ENCODE measurements at places on chromosomes 6 and 20.

DNA sequence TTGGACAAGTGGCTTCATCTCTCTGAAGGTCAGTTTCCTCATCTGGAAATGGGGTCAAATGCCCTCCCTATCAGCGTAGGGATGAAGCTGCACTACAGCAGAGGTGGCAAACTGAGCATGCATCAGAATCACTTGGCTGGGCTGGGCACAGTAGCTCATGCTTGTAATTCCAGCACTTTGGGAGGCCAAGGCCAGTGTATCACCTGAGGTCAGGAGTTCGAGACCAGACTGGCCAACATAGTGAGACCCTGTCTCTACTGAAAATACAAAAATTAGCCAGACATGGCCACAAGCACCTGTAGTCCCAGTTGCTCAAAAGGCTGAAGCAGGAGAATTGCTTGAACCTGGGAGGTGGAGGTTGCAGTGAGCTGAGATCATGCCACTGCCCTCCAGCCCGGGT is 6.7 kb upstream of the MMP9 start:
- no peak for DNase-seq

GRCh38 chr6:144144996-144145395 is 5.3 kb upstream of the STX11 start:
- DNase-seq = no peak

GRCh38 chr20:54067606-54068174 is 2.7 kb downstream of the BCAS1 start:
- peak; percentile 62 for DNase-seq

DNA sequence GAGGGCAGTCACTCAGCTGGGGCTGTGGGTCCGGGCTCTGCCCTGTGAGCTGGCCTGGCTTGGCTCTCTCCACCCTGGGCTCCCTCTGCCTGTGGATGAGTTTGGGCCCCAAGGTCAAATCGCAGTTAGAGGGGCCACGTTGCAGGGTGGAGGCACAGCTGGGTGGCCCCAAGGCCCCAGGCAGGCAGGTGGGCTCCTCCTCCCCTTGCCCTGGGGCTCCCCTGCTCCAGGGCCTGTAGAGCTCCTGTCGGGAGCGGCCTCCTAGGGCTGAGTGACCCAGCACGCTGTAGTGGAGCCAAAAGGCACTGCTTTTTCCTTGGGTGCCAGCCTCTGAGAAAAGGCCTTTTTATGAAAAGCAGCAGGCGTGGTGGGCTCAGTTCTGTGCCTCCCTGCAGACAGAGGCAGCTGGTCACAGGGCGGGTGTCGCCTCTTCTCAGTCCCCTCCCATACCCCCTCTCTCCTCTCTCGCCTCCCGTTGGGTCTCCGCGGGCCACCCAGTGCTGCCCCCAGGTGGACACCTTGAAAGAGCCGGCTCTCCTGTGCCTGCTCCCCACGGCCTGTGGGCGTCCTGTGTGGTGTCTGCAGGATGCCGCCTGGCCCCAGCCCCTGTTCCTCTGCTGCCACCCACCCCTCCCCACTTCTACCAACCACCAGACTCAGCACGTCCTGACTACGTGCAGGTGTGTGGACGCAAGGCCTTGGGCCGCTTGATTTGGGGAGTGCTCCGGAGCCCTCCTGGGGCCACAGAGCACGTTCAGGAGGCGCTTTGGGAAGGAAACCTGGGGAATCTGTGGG is 13.2 kb downstream of the SS18L1 start:
- DNase-seq = peak; percentile 98

GRCh38 chr6:133447924-133448323 is 206.8 kb downstream of the EYA4 start:
- DNase-seq = peak; percentile 58

- no peak for DNase-seq
Measured at GRCh38 chr6:131646249-131646670, 9.2 kb downstream of the ENPP3 start.

GRCh38 chr6:36539814-36540568 is 7.3 kb downstream of the STK38 start:
- no peak for DNase-seq

DNA sequence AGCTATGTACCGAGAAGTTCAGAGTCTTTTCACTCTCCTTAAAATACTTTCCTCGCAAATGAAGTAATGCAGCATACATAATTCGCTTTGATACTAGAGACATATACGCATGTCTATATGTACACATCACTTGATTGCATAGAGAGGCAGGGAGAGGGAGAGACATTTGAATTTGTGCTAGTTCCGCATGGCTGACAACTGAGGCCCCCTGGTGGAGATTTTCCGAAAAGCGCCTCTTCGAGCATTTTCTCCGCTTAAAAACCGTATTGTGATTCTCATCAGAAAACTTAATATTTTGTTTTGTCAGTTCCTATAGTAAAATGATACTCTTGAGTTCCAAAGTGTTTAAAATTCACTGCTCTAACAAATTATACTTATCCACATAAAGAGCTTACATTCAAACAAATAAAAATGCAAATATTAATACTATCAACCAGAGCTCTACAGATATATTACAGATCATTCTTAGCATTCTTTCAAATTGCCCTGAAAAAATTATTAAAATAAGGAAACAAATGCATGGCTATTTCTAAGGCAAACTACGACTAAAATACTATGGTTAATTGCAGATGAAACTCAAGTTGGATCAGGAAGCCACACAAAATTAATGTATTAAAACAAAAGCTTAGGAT is 637 bp downstream of the MYLK4 start:
- DNase-seq = peak; percentile 78

DNA sequence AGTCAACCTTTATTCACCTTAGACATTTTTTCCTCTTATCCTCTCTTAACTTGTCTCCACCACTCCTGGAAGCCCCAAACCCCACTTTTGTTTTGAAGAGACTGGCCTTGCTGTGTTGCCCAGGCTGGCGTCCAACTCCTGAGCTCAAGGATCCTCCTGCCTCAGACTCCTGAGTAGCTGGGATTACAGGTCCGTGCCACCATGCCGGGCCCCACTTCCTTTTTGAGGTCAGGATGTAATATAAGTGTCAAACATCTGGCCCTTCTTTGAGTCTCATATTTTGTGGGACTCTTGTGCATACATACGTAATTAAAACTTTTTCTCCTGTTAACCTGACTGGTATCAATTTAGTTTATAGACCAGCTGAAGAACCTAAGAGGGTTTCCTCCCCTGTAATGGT is 1.4 kb upstream of the CDK19 start:
- DNase-seq = no peak

DNA sequence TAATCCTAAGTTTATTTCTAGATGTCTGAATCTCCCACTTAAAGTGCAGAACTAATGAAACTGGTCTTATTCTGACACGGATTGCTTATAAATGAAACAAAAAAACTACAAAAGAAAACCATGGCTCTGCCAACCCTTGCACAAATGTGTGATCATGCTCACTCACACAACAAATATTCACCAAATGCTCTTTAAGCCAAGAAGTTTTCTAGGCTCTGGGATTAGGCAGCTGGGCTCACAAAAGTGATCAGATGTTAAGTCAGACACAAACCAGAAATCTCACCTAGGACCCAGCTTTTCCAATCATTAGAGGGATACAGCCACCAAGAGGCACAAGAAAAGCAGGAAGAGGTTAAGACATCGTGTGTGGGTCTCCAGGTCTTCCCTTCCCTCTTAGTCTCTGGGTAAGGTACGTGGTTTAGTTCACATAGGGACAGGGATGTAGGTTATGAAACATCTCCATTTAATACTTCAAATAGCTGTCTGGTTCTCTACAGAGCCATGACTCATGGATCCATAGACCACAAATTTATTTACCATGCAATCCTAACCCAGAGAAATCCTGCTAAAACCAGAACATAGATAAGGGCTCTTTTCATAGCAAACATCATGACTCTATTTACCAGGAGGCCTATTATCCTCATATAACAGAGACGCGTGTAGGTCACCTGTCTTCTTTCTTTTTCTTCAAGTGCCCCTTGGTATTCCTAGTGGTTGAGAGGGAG is 165.2 kb downstream of the WDR27 start:
- DNase-seq = no peak

- DNase-seq = no peak
Measured at GRCh38 chr20:43185901-43186300, 3.8 kb downstream of the PTPRT start.

GRCh38 chr20:32962053-32962452 is 42.2 kb downstream of the SUN5 start:
- no peak for DNase-seq

DNA sequence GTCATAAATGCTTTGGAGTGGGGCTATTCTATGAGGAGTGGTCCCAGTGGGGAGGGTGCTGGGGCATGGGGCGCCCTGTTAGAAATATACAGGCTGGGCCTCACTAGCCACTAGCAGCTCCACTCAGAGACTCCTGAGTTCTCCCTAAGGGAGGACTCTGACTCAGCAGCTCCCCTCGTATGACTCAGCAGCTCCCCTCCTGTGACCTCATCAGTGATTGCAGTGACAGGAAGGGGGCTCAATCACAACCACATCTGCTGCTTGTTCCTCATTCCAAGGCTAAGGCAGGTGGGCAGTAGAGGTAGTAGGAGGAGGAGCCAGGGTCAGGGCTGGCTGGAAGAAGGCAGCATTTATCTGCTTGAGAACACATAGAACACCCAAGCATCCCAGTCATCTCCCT is 73.7 kb downstream of the PRND start:
- peak; percentile 96 for DNase-seq

DNA sequence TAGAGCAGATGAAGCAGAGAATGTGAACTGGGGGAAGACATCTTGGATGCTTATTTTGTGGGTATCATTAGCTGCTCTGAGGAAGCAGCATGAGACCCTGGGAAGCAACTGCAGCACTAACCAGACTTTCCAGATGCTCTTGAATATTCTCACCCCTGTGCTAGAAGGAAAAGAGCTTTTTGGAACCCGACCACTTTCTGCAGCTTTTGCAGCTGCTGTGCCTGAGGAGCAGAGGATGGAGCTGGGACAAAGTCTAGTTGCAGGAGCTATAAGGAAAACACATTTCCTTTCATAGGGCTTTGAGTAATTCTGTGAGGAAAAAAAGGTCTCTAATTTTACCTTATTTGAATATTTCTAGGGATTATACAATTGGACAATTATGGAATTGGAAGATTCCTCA is 369.7 kb downstream of the CD109 start:
- no peak for DNase-seq

DNA sequence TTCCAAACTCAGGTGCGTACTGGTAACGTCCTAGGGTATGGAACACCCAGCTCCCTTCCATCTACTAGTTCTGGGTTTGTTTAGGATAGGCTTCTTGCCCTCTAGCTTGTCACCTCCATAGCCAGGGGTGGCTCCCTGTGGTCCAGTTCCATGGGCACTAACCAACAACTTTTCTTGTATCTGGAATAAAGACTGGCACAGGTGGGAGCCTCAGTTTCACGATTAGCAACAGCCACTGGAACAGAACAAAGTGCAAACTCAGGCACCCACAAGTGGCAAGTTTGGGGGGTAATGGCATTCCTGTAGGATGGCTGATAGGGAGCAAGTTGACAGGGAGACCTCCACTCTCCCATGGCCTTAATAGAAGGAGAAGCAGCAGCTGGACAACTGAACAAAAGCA is 5.6 kb upstream of the APMAP start:
- no peak for DNase-seq

GRCh38 chr6:121521164-121521555 is 85.7 kb downstream of the GJA1 start:
- DNase-seq = no peak

- no peak for DNase-seq
Measured at GRCh38 chr6:166582258-166582657, 4.2 kb downstream of the RAMACL start.

- DNase-seq = peak; percentile 94
Measured at GRCh38 chr6:10414756-10415616, at the start of gene TFAP2A. Gene TFAP2A, minus strand, starts transcription at chr6:10415074. Its CDS starts 83 bp downstream, at chr6:10414991.

DNA sequence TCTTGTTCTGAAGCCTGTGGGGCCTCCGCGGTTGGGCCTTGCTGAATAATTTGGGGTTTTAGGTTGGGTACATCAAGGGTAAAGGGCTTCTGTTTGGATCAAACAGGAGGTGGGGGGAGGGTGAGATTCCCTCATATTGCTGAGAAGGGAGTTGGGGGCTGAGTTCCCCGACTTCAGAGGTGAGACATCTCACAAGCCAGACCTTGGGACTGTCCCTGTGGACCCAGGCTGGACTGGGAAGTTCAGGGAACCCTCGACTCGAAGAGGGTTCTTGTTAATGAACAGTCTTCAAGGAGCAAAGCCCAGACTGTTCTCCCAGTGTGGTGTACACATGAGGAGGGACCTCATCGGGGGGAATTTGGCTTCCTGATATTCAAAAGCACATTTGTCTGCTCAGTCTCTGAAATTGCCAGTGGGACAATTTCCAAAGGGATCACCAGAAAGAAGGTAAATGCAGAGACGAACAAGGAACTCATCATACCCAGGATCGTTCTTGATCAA is 118.5 kb downstream of the SYCP2 start:
- peak; percentile 63 for DNase-seq

GRCh38 chr6:56927538-56928453 is 27.1 kb upstream of the BEND6 start:
- DNase-seq = no peak

DNA sequence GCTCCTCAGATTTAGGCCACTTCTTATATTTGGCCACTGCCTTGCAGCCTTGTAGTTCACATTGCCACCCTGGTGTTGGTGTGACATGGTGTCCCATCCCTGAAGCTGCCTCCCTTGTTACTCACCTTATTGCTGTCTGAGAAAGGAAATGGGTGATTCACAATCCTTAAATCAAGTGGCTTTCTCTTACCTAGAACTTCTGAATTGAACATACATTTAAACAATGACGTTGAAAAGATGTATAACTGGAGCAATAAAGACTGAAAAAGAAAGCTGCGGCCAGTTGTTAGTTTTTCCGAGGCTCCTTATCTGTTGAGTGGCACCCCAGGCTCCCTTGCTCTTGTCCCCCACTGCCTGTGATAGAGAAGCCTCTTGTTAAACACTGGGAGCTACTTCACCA is 28.8 kb upstream of the GNRH2 start:
- DNase-seq = peak; percentile 46

GRCh38 chr6:137160763-137161162 is 12.7 kb downstream of the IL22RA2 start:
- DNase-seq = peak; percentile 42

DNA sequence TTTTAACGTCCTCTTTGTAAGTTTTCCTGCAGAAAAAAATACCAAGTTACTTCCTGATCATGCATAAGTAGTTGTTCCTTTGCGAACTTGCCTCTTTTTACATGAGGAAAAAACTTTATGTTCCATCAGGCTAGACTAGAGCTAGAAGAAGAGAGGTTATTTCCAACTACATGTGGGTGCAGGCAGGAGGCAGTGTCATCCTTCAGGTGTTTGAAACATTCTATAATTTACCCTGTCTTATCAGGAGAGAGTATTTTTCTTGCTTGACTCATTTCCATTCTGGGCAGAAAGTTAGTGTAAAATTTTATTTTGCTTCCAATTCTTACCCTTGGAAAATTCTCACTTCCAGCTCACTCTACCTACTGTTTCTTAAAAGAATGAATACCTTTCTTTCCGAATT is 28.5 kb upstream of the EPHA7 start:
- DNase-seq = no peak

- DNase-seq = peak; percentile 51
Measured at GRCh38 chr6:42710316-42710715, 12.1 kb downstream of the PRPH2 start.

GRCh38 chr6:84536885-84537638 is 227.3 kb downstream of the TBX18 start:
- DNase-seq = no peak

GRCh38 chr6:84492241-84493165 is 265.1 kb upstream of the CEP162 start:
- DNase-seq = peak; percentile 36
